ENCODE measurements at places on chromosomes 13 and 19. TPM values are rescaled to one million over a fixed set of nuclear protein-coding genes. Genes with fewer than 3 reads are reported as not detected.

DNA sequence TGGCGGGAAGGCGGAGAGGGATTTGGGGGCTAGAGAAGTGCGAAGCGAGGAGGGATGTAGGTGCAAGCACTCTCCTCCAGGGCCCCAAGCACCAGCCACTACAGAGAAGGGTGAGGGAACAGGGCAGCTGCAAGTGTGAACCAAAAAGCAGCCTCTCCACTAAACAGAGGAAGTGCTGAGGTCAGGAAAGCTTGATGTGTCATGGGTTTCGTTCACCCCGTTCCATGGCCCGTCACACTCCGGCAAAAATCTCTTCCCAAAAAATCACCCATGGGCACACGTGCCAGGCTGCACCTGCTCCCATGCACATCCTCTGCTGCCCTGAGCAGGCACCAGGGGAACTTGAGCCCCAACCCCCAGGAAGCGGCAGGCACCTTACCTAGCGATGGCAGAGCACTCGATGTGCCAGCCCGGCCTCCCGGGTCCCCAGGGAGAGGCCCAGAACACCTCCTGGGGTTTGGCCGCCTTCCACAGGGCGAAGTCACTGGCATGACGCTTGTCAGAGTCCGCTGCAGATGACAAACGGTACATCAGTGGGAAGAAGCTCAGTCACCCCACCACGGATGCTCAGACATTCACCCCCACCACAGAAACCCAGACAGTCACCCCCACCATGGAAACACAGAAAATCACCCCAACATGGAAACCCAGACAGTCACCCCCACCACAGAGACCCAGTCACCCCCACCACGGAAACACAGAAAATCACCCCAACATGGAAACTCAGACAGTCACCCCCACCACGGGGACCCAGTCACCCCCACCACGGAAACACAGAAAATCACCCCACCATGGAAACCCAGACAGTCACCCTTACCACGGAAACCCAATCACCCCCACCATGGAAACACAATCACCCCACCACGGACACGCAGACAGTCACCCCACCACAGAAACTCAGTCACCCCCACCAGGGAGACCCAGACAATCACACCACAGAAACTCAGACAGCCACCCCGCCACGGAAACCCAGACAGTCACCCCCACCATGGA lies 29.0 kb downstream of the CARS2 start:
- no peak for DNase-seq

- no peak for DNase-seq
These were observed 143.2 kb upstream of the ZNF507 start for GRCh38 chr19:32202244-32202643.

GRCh38 chr13:24005755-24006281 lies 108.5 kb upstream of the C1QTNF9B start:
- DNase-seq, result no peak

DNA sequence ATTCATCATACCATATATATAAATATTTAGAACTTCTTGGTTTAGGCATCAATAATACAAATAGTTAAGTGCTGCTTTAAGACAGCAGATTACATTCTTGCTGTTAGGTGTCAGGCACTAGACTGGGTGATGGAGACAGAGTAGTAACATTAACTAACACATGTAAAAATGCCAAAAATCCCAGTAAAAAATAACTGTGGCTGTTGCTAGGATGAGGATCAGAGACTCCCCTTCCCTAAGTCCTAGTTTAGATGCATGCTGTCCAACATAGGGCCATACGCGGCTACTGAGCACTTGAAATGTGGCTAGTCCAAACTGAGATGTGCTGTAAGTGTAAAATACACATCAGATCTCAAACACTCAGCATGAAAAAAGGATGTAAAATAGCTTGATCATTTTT lies 94.7 kb downstream of the CDADC1 start:
- no peak for DNase-seq

GRCh38 chr13:107376341-107377125 lies 808.6 kb upstream of the ARGLU1 start:
- no peak for DNase-seq

Gene OR10H1
- total RNA-seq, result not detected

Gene HSH2D
- total RNA-seq, result 1.1 TPM

Data from right atrium auricular region (tissue), 2 donors.